DMS 273 treated with DMSO at 0.1 percent for 48 hours (cell line): ENCODE measurements at places on chromosomes 4 and X.

GRCh38 chr4:14621731-14622463 is 380.4 kb upstream of the CPEB2 start:
- DNase-seq = no peak

GRCh38 chrX:4876268-4876667 is 1162.8 kb upstream of the PRKX start:
- no peak for DNase-seq

DNA sequence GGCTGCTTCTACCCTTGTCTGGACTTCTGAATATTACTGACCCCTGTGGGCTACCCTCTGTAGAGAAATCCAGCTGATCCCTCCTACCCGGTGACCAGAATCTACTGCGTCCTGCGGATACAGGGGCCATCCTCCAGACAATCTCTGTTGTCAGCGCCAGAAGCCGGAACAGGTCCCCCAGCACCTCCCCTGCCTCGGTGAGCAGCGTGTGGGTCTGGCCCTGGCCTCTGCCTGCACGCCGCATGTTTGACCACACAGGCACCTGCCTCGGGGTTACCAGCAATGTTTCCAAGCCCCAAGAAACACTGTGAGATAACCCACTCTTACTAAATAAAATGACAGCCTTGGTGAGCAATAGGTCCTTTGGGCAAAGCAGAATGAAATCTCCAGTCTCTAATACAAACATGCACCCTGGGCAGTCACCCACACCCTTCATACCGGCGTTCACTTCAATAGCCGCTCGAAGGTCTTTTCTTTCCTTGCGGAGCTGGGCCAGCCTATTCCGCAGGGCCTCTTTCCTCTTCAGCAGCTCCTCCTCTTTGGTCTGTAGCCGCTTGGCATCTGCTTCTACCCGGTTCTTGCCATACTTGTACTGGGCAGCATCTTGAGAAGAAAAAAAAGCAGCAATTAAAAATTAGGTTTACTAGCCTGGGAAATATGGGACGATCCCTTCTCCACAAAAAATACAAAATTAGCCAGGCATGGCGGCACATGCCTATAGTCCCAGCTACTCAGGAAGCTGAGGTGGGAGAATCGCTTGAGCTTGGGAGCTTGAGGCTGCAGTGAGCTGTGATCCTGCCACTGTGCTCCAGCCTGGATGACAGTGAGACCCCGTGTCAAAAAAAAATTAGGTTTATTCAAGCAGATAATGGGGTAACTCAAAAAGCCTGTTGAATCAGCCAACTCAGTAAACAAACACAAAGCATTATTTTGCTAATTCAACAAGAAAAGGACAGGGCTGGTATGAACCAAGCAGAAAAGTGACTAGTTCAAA is 165.1 kb downstream of the AFAP1 start:
- no peak for DNase-seq

- no peak for DNase-seq
Measured at GRCh38 chr4:140857111-140857510, 100.9 kb upstream of the TBC1D9 start.

DNA sequence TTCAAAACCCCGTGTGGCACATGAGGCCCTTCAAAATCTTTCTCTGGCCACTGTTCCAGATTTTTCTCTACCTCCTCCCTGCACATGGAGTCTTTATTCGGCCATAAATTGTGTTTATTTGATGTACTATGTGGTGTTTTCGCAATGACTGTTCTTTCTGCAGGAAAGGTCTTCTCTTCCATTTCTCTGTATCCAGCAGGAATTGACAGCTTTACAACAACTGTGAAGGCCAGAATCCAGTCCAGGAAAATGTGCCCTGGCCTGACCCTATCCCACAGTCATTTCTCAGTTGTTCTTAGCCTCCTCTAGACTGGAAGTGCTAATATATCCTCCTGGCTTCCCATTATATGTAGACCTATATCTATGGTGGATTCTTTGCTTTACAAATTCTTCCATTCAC is 191.4 kb downstream of the COL25A1 start:
- DNase-seq = no peak

DNA sequence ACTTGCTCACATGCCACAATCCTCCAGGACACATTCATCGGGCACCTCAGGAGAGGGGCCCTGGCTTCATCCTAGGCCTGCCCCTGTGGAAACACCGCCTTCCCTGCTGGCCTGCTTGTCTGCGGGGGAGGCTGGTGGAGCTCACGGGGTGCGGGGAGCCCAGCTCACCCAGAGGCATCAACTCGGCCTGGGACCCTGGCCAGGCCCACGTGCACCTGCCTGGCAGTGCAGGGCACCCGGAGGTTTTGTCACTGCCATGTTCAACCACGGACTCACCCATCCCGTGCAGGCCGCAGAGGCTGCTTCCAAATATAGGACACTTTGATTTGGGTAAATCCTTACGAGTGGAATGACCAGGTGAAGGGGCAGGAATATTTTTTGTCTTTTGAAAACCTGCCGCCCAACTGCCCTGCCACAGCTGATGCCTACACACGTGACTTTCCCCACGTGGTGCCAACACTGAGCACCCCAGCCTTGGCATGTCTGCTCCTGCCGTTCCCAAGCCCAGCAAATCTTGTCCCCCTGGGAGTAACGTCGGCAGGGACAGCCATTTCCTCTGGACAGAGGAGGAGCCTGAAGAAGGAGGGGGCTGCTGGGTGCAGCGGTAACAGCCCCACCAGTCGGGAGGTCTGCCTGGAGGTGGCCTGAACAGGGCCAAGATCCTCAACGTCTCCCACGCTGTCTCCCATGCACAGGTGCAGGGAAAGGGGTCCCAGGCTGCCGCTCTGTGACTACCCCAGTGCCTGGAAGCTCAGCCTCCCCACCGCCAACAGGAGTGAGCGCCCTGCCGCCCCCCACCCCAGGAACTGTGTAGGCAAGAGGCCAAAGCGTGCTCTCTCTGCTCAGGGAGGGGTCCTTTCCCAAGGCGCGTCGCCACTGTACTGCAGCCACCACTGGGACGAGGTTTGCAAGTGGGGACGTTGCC is 8.5 kb downstream of the MXD4 start:
- no peak for DNase-seq

DNA sequence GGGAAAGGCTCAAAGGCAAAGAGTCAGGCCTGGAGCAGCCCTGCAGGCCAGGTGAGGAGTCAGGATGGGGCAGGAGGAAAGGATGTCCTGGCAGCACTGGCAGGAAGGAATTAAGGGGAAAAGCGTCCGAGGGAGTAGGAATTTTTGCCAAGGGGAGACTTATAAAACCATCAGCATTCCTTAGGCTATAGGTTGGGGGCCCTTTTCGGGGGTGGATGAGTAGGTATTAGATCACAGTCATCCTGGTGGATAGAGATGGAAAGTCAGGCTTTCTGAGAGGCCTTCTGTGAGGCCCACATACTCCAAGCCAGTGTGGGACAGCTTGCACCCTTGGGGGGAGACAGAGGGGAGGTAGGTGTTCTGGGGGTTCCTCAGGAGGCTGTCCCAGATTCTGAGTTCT is 12.3 kb downstream of the STARD8 start:
- DNase-seq = no peak

DNA sequence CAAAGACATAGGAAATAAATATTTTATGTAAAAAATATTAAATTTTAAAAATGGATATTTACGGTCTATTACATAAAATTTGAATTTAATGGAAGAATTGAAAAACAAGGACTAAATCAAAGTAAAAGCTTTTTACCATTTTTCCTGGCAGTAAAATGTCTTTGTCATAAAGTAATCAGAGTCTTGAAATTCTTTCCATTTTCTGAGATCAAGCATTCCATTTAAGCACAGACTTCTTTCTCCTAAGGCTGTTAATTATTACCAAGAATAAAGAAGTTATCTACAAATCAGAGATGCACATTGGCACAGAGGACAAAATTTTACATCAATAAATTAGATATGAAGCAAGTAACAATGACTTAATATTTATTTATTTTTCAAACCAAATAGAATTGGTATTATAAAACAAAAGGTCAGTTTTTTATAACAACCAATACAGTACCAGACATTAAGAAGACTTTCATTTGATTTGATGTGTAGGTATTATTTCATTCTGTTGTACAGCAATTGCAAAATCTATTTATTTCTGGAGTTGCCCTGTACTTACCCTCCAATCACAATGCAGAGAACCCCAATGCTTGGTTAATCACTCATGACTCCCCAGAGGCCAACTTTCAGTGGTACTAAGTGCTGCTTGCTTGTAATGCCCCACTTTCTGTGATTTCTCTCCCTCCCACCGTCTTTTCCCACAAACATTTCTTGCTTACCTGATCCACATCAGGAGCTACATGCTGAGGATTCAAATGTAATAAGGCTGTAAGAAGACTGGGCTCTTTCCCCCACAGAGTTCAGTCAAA is 254.6 kb downstream of the GASK1B start:
- DNase-seq = no peak

GRCh38 chr4:103046416-103047290 is 27.1 kb upstream of the SLC9B1 start:
- no peak for DNase-seq

DNA sequence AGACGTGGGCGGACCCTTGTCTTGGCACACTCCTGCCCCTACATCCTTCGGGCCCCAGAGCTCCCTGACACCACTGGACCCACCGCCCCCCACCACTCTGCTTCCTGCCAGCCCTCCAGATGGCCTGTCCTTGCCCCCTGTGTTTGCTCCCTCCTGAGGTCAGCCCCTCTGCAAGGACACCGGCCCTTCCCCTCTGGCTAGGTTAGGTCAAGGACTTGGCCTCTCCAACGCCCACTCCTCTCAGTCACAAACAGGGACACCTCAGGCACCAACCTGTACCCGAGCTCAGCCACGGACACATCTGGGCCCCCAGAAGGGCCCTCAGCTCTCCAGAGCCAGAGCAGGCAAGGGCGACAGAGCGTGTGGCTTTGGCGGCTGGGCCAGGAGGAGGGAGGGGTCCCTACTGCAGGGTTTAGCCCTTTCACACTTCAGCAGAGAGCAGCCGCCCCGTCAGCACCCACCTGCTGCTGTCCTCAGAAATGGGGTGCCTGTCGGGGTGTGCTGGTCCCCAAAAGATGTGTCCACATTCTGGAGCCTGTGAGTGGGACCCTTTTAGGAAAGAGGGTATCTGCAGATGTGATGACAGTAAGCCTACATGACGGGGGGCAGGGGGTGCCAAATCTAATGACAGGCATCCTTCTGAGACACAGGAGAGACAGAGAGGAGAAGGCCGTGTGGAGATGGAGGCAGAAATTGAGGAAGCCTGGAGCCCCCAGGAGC is 23.5 kb upstream of the DUSP9 start:
- DNase-seq = no peak

GRCh38 chr4:81549984-81550383 is 78.3 kb upstream of the RASGEF1B start:
- no peak for DNase-seq

- no peak for DNase-seq
Measured at GRCh38 chr4:184368290-184368689, 106.1 kb downstream of the IRF2 start.

GRCh38 chrX:110732266-110732665 is 63.4 kb downstream of the CHRDL1 start:
- DNase-seq = no peak

DNA sequence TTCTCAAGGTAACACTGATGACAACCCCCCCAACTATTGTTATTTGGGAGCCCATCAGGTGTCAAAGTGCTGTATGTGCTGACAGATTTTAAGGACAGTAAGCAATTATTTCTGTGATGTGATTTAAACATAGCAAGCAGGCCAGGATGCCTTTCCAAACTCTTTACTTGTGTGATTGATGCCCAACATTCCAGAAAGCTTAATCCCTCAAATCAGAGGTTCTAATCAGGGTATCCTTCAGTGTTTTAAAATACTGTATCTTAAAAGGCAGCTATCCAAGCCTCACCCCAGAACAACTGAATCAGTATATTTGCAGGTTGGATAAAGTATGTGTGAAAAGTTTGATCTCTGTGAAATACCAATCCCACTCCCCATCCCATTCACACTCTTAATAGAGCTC is 119.7 kb downstream of the GASK1B start:
- DNase-seq = no peak
